Stimulated activated CD4-positive, alpha-beta T cell treated with anti-CD3 and anti-CD28 coated beads, Interleukin-12 subunit alpha, Interleukin-12 subunit beta, amount 100 ng/mL, for 48 hours (primary cell): ENCODE measurements at places on chromosomes 7 and 10.

DNA sequence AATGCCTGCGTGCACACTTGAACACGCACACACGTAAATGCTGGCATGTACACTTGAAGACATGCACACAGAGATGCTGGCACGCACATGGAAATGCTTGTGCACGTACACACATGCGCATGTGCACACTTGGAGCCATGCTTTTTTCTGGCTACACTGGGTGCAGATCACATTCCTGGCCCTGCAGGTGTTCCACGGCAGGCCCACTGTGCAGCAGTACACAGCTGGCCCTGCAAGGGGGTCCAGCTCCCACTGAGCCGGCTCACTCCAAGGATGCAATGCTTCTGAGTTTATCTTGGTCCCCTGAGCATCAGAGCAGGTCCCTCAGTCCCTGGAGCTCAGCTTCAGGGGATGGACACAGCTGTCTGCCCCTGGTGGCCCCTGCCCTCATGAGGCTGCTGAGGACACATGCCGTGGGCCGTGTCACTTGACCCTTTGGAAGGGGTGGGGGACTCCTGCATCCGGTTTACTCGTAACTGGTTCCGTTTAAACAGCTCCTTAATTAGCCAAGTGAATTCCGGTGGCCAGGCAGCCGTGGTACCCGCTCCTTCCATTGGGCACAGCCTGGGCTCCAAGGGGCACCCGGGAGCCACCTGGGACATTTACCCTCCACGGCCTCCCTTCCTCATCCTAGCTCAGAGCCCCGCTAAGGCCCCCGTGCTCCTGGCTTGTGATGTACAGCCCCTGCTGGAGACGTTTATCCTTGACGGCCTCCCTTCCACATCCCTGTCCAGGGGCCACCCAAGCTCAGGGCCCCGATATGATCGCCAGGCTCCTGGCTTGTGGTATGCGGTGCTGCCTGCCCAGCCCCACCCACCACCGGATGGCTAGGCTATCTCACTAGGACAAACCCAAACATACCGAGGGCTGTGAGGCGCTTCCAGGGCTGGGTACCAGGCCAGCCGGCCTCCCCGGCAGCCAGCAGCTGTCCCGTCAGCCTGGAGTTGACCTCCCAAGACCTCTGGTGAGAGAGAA lies 39.5 kb upstream of the DPYSL4 start:
- DNase-seq: no peak

- DNase-seq: no peak
These were observed 48.6 kb downstream of the ITGB1 start for GRCh38 chr10:32909456-32909855.

- DNase-seq: no peak
These were observed 5.2 kb upstream of the MYH16 start for GRCh38 chr7:99267481-99267840.

- no peak for DNase-seq
These were observed 25.3 kb downstream of the DENND11 start for GRCh38 chr7:141676618-141677017.

DNA sequence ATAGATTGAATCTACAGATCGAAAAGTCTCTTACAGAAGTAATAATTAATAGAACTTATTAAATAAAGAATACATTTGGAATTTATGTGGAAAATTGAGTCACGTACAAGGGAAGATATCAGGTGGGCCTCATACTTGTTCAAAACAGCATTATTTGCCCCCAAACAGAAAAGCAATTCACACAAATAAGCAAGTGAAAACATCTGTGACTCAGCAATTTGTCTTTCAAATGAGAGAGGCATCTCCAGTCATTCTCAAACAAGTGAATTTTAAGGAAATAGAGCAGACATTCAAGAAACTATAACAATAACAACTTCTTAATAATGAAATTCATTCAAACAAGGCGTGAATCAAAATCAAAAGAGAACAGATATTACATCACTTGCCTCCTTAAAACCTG lies 50.1 kb downstream of the SEMA3A start:
- DNase-seq: no peak

GRCh38 chr10:11057018-11057417 lies 39.3 kb downstream of the CELF2 start:
- no peak for DNase-seq

GRCh38 chr7:125357676-125358455 lies 428.2 kb upstream of the POT1 start:
- DNase-seq: no peak

- DNase-seq: no peak
These were observed 16.1 kb upstream of the CUZD1 start for GRCh38 chr10:122861711-122862161.

DNA sequence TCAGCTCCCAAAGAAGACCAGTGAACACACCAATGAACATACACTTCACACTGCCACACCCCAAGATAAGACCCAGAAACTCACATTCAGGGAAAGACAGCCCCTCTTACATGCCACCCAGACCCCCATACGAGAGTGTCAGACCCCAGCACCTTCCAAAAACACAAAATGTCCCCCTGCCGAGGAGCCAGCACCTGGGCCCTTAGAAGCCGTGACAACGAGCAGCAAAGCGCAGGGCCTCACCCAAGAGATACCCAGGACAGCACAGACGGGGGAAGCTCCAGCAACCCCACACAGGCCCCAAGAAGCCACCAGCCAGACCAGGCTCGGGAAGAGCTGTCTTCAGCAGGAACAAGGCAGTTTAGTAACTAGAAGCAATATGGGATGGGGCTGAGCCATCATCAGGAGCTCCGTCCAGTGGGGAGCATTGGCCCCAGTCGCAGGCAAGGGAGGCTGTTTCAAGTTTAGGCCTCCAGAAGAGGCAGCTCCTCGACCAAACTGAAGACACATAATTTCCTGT lies 243.6 kb downstream of the PTPRN2 start:
- no peak for DNase-seq

GRCh38 chr7:97200018-97200417 lies 82.5 kb downstream of the SDHAF3 start:
- no peak for DNase-seq

GRCh38 chr10:104326991-104327610 lies 11.2 kb downstream of the ITPRIP start:
- no peak for DNase-seq

- DNase-seq: no peak
These were observed 26.9 kb upstream of the TPK1 start for GRCh38 chr7:144862612-144863319.

DNA sequence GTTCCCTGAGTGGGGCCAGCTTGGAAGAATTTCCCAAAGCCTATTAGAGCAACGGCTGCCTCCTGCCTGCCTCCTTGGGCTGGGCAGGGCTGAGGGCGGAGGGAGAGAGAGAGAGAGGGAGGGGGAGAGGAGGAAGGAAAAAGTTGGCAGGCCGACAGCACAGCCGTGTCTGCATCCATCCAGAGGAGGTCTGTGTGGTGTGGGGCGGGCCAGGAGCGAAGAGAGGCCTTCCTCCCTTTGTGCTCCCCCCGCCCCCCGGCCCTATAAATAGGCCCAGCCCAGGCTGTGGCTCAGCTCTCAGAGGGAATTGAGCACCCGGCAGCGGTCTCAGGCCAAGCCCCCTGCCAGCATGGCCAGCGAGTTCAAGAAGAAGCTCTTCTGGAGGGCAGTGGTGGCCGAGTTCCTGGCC lies at the start of gene AQP1:
Gene AQP1, plus strand, starts transcription at position 293 of the 409 bp plus-strand sequence. Its CDS starts 57 bp downstream, at position 350.
- DNase-seq: no peak

GRCh38 chr10:695396-695795 lies 5.9 kb upstream of the DIP2C start:
- DNase-seq: no peak

GRCh38 chr10:36391405-36391804 lies 734.0 kb upstream of the ANKRD30A start:
- no peak for DNase-seq

- DNase-seq: no peak
These were observed 43.9 kb downstream of the IFIT5 start for GRCh38 chr10:89458291-89458690.

- DNase-seq: no peak
These were observed 21.8 kb downstream of the PWWP2B start for GRCh38 chr10:132418527-132419416.

DNA sequence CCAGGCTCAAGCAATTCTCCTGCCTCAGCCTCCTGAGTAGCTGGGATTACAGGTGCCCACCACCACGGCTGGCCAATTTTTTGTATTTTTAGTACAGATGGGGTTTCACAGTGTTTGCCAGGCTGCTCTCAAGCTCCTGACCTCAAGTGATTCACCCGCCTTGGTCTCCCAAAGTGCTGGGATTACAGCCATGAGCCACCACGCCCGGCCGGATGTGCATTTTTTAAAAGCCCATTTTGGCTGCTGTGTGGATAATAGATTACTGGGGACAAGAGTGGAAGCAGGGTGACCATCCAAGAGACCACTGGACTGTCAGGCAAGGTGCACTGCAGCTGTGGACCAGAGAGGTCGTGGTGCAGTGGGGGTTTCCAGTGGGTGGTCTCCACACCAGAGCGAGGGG lies 21.4 kb downstream of the HKDC1 start:
- no peak for DNase-seq

DNA sequence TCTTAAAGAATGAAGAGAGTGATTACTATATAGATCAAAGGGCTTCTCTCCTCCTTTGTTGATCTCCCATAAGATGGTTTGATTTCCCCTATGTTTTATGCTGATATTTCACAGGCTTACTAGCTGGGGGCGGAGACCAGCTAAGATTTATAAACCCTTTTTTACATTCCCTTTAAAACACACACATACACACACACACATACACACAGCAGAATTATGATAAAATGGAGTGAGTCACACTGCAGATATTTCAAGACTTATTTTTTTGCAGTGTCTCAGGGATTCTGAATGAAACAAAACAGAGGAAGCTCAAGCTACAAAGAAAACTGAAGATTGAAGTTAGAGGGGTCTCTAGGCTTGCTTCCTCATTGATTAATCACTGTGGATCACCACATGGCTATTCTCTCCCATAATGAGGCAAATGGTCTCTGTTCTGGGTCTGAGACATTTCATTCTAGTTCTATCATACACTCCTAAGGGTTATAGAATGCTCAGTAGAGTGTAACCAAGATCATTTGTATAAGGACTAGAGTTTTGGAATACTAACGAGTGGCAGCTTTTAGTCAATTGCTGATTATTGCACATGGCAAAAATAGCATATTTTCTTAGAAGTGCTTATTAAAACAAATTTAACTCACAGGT lies 18.6 kb downstream of the INA start:
- no peak for DNase-seq

DNA sequence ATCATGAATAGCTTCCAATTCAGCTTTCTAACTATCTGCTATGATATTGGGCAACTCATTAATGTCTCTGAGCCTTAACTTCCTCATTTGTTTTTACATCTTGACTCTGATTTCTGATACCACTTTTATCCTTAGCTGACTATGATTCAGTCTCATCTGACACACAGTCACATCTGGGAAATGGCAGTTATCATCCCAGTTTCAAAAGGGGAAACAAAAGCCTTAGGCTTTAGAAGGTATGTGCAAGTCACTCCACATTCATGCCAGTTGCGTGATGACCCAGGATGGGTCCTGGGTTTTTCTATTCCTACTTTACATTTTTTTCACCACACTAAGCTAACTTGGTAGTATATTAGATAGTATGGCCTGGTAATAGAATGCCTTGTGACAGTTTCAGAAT lies 12.7 kb downstream of the SCIN start:
- DNase-seq: no peak

GRCh38 chr10:51789118-51789517 lies 89.7 kb upstream of the CSTF2T start:
- DNase-seq: no peak

GRCh38 chr7:18420748-18421147 lies 74.8 kb upstream of the HDAC9 start:
- DNase-seq: no peak

- DNase-seq: no peak
These were observed 128.4 kb downstream of the ZFAND4 start for GRCh38 chr10:45544191-45544590.

DNA sequence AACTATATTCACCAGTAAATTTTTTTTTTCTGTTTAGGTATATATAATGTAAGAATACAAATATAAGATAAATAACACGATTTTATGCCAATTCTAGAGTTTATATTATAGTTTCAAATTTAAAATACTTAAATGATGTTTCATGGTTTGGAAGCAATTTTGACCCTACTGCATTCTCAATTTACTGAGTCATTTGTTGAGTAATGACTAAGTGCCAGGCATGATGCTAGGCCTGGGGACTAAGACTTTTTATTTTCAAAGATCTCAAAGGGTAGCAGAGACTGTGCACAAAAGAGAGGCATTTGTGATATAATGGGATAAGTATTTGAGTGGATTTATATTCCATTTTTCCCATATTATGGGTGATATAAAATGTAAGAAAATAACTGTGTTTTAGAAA lies 78.9 kb upstream of the SMIM30 start:
- DNase-seq: no peak

- DNase-seq: no peak
These were observed 239.7 kb upstream of the INHBA start for GRCh38 chr7:41942468-41943093.

DNA sequence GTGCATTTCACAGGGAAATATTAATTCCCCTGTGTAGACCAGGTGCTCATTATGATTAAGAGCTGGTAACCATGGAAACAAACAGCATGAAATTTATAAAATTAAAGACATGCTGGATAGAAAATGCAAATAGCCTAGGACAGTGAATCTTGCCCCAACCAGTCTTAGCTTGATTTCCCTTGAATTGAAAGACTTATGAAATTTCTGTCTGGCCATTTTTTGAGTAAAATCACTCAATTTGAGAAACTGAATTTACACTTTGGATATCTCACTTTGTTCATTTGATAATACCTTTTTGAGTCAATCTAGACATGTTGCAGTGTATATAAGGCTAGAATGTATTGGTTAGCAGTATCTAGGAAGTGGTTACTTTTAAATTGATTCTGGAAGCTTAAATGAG lies 4.4 kb upstream of the SMIM30 start:
- no peak for DNase-seq

GRCh38 chr10:21364196-21365114 lies 161.0 kb downstream of the SKIDA1 start:
- DNase-seq: no peak

DNA sequence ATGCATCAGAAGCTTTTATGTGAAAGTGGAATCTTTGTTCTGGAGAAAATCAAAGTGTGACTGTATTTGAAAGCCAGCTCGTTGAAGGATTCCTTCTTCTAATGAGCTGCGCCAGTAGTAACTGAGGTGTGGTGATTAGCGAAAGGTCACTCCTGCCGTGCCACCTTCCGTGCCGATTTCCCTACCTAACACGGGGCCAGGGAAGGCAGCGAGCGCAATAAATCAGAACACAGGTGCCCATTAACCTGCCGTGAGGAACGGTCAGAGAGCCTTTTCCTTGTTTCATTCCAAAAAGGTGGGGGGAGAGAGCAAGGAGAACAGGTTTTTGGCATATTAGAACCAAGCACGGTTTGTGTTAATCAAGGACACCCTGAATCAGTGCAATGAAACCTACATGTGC lies 258.0 kb downstream of the CELF2 start:
- DNase-seq: no peak

- no peak for DNase-seq
These were observed 220.5 kb downstream of the LHFPL3 start for GRCh38 chr7:104548861-104549260.

DNA sequence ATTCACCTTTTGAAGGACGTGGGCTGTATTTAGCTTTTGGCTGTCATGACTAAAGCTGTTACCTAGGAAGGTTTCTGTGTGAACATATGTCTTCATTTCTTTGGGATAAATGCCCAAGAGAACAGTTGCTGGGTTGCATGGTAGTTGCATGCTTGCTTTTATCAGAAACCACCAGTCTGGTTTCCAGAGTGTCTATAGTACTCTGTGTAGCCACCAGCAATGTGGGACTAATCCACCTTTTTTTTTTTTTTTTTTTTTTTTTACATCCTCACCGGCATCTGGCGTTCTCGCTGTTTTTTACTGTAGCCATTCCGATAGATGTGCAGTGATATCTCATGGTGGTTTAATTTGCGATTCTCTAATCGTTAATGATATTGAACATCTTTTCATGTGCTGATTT lies 297.8 kb downstream of the SDK1 start:
- no peak for DNase-seq
